SK-N-SH (cell line): ENCODE measurements at places on chromosomes 13 and 19.

GRCh38 chr19:42422901-42423461, 4.2 kb downstream of the LIPE start:
- peak; percentile 85 for DNase-seq

DNA sequence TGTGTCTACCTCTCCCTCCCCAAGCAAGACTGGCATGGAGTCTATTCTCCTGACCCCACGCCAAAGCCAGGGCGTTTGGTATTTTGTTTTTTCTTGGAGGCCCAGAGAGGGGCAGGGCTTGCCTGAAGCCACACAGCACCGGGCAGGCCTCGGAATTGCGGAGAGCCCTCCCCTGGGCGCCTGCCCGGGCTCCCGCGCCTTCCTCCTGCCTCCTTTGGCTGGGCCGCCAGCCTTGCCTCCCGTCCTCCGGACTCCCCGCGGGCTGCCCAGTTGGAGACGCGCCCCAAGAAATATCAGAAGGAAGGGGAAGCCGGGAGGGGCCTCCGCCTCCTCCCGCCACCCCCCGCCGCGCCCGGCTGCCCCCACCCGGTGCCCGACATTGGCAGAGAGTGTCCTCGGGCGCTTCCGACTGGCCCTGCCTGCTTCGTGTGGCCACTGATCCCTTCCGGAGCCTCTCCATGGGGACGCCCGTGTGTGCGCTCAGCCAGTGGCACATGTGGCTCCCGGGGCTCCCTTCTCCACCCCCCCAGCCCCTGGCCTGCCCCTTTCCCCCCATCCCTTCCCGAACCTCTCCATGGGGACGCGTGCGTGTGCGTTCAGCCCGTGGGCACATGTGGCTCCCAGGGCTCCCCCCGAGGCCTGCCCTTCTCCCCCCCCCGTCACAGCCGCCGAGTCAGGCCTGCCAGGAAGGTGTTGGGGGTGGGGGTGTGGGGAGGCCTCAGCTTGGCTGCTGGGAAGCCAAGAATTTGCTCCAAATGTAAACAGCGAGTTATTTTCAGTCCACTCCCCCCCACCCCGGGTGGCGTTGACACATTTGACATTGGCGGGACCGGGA, 37.3 kb downstream of the NFIC start:
- peak; percentile 93 for DNase-seq

DNA sequence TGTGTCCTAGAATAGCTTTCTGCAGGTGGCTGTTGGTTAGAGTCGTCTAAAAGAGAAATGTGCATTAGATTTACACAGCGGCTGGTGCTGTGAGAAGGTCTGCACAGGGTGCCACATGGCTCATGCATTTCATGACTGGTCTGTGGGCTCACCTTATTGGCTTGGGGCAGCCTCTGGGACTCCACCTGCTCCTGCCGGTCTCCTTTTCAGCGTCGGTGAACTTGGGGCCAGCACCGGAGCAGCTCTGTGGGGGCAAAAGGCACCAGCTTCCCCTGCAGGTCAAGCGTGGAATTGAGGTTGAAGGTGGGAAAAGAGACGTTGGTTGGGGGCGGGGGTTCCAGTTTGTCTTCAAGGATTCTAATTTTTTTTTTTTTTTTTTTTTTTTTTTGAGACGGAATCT, 3.1 kb upstream of the PNMA8C start:
- no peak for DNase-seq

GRCh38 chr19:48444129-48444935, 1.5 kb upstream of the GRWD1 start:
- DNase-seq = peak; percentile 56

DNA sequence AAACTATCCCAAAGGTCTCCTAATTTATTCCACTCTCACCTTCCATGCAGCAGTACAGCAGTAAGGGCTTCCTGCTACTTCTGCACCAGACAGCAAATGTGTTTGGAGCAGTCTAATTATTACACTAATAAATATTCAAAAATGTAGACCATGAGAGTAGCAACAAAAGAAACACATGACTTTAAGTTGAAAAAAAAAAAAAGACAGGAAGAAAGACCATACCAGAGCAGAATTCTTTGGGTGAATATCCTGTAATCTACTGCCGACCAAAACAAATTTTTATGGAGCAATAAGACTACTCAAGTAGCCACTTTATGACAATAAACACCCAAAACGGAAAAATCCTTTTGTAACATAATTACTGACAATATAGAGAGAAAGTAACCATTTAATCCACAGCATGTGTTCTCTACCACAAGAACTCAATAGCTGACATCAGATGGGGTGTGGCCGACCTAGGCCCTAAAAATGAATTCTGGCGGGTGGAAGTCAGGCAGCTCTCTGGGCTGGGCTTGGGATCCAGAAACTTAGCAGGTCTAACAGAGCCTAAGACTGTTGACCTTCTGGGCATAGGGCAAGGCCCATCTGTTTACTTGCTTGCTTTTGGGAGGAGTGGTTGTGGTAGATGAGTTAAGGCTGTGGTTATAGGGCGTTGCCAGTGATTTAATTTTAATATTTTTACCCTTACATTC, 4.6 kb downstream of the KLF12 start:
- DNase-seq = no peak

DNA sequence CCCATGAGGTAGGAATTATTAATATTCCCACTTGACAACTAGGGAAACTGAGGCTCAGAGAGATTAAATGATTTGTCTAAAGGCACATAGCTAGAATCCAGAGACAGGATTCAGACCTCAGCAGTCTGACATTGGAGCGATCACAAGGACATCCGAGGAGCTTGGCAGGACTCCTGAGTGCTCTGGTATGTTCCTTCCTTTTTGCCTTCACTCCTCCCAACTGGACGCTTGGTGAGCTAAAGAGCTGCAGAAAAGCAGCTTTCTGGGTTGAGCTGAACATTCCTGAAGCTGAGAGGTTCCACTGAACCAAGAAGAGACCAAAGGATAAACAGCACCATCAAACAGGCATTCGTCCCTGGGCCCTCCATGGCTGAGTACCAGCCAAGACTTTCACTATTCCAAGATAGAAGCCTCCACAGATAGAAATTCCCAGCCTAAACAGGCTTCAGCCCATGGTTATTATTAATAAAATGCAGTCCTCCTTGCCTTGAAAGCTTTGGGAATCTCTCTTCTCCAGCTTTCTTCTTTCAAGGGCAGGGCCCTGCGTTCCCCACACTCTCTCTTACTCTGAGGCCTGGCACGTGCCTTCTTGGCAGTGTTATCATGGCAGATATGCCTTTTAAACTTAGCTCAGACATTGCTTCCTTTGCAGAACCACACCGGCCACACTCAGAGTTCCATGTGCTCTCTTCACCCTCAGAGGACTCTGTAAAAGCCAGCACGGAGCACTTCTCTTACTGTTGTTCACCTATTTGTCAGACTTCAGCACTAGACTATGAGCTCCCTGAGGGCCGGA, 97.1 kb downstream of the CYSLTR2 start:
- DNase-seq = no peak

DNA sequence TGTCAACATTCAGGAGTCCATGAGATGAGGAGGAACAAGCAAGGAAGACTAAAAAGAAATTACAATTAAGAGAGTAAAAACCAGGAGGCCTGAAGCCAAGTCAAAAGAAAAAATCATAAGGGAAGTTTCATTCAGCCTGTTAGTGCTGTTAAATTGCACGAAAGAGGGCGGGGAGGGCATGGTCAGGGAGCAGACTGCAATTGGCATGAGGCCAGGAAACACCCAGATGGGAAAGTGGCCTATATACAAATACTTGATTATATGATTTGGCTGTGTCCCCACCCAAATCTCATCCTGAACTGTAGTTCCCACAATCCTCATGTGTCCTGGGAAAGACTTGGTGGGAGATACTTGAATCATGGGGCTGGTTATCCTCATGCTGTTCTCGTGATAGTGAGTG, 43.9 kb downstream of the TNFSF13B start:
- no peak for DNase-seq

- DNase-seq = peak; percentile 80
These were observed 11.0 kb downstream of the TSHZ3 start for GRCh38 chr19:31338069-31338776.

- no peak for DNase-seq
These were observed 38.4 kb upstream of the RAP2A start for GRCh38 chr13:97395447-97396136.

GRCh38 chr13:89603187-89603586, 1744.3 kb upstream of the MIR17HG start:
- no peak for DNase-seq

- DNase-seq = no peak
These were observed 44.5 kb downstream of the RFX2 start for GRCh38 chr19:6065685-6066374.

- DNase-seq = no peak
These were observed 1216.0 kb downstream of the SLITRK5 start for GRCh38 chr13:88887045-88887662.

- no peak for DNase-seq
These were observed 158.9 kb downstream of the CACNA1A start for GRCh38 chr19:13347367-13347766.

DNA sequence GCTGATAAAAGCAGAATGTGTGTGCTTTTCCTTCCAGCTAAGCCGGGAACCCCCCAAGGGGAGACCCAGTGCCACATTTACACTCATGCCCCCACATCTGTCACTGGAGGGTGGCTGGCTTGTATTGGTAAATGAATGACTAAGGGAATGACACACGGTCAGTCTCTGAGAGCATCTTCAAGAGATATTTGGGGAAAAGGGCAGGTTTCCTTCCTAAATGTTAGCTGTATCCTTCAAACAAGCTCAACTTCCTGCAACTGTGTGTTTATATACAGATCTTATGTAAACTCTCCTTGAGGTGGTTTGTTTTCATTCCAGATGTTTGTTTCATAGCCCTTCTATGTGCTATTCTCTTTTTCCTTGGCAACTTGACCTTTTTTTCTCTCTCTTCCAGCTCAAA, 192.6 kb downstream of the COL4A1 start:
- no peak for DNase-seq

DNA sequence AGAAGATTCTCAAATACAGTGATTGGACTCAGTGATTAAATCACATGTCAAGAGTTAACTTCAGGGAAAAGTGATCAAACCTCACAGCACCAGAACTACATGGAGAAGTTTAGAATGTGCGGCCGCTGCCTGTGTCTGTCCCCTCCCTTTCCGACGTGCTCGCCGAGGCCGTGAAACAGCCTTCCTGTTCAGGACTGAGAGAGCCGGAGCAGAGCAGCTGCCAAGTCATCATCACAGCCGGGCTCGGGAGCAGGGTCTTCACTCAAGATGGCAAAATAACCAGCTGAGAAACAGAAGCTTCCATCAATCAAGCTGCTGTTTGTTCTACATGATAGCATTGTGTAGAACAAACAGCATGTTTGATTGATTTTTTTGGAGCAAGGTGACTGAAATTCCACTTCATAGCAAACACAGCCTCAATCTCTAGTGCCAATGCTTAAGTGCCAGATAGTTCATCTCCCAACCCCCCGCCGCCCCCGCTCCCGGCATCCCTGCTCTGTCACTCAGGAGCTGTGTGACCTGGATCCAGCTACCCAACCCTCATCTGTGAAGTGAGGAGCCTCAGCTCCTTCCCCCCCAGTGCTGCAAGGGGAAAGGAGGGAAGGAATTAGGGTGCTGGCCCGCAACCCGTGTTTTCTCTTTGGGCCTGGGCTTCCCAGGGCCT, 70.6 kb downstream of the HSPH1 start:
- no peak for DNase-seq

- DNase-seq = no peak
These were observed 141.6 kb upstream of the ARGLU1 start for GRCh38 chr13:106709522-106709921.

DNA sequence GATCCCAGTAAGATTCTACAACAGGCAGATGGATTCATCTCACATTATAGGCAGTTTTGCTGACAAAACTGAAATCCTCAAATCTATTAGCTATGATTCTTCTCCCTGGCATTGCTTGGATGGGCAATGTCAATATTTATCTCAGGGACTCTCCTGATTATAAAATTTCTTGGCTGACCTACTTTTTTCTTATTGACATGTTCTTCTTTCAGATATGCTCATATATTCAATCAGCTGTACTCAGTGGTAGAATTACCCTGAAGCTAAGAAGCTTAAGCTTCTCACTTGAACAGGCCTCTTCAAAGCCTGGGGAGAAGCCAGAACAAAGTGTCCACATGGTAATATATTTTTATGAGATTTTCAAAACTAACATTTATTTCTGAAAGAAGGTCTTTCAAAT, 513.6 kb downstream of the PCDH9 start:
- no peak for DNase-seq

DNA sequence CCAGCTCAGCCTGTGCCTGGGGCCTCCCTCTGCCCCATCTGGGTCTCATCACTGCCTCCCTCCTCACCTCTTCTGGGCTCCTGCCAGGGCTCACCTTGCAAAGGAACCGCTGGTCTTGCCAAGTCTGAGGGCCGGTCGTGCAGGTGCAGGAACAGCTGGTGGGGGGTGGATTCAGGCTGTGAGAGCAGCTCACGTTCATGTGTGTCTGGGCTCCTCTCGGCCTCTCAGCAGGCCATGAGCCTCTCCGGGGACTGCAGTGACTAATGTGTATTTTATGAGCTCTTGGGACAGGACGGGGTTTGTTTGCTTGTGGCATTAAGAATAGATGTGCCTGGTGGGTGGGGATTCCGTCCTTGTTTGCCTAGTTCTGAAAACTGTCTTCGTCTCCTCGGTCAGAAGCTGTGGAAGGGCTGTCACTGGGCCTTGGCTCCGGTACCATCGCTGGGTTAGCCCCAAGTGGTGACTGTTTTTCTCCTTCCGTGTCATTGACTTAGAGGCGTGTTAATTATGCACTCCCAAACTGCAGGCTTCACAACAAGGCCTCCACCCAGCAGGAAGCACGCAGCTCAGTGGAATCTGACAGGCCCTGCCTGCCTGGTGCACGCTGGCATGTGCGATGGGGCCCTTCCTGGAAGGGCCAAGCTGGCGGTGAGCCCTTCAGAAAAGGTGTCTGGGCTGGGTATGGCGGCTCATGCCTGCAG, 77.6 kb downstream of the KDM4B start:
- DNase-seq = no peak

DNA sequence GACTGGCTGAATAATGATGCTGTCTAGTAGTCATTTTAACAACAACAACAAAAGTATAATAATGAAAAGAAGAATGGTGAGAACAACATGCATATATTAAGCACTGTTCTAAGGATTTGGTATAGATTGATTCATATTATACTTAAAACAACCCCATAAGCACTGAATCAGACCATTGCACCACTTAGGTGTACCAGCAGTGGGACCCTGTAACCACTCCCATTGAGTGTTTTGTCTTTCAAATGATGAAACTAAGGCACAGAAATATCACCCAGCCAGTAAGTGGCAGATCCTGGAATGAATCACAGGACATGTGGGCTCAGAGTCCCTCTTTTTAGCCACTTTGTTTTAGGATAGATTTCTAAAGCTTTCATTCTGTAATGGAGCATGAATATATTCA, 14.9 kb upstream of the TNFSF11 start:
- DNase-seq = no peak

- no peak for DNase-seq
These were observed 1090.0 kb downstream of the SLITRK5 start for GRCh38 chr13:88761145-88761544.

- no peak for DNase-seq
These were observed 12.0 kb upstream of the NUMBL start for GRCh38 chr19:40702337-40703012.
